ENCODE measurements at places on chromosomes 1 and 21.
A peak's percentile ranks its signal among the peaks of the same experiment; 100 is the strongest.

DNA sequence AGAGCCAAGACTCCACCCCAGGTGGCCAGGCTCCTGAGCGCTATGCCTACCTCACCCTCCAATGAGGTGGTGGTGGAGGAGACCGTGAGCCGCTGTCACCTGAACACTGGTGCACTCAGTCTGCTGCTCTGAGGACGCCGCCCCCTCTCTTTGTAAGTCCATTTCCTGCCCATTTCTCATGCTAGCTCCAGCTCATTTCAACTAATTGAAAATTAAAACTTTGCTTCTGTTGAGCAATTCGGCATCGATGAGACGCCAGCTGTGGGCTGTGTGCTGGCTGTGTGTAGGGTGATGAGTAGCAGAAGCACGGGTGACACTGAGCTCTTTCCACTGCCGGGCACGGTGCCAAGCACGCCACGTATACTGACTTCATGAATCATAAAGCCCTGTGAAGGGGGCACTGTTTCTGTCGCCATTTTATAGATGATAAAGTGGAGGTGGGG, 11.2 kb downstream of the TNFRSF1B start:
- DNase-seq: no peak

DNA sequence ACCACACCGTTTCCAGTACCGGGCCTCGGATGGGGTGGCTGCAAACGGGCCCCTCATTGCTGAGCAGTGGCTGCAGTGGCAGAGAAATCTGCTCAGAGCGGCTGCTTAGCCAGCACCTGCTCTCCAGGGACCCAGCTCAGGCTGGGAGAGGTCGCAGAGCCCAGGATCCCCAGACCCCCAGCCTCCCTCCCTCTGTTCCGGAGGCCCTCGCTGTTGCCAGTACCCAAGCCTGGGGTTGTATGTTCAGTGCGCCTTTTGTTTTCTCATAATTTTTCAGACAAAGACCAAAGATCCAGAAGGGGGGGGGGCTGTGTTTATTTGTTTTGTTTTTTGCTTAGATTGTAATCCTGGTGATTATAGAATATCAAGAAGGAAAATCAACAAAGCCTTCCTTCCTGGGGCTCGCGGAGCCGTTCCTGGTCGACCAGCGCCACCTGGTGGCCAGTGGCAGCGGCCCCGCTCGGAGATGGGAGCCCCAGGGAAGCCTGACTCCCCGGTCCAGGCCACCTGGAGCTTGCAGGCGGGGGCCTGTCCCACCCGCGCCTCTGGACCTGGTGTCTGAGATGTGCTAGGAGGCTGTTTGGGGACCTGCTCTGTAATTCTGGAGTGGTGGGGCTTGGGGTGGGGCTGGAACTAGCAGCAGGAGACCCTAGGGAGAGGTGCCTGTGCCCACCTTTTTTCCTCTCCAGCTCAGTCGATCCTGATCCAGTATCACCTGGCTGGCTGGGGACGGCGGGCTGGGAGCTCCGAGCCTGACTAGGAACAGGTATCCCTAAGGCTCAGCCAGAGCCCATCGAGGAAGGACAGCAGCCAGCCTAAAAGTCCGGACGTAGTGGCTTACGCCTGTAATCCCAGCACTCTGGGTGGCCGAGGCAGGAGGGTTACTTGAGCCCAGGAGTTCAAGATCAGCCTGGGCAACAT, 123.9 kb upstream of the VAMP3 start:
- no peak for DNase-seq

- DNase-seq: no peak
Observed at GRCh38 chr1:198472119-198472518, 68.4 kb downstream of the ATP6V1G3 start.

DNA sequence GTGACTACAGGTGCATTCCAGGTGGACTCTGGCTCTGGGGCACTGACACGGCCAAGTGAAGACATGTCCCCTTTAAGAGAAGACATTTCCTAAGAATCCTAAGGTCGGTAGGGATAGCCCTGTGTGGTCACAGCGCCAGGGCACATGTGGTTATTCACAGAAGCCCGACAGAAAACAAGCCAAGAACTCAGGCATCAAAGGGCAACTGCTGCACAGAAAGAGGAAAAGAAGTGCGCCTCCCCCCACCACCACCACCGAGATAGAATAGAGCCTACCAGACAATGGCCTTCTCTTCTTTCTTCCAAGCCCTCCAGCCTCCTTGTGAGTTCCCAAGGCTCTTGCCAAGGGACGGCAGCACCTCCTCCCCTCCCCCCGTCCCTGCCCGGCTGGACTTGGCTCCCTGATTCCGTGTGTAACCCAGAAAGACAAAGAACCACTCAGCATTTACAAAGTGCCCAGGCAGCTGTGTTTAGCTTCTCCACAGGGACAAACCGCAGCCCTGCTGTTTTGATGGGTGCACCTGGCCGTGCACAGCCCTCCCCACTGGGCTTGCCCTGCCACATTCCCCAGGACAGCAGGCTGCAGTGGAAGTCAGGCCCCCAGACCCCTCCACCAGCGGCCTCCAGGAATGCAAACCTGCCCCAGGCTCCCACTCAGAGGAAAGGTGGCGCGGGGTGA, 30.2 kb downstream of the TMPRSS2 start:
- DNase-seq: no peak

DNA sequence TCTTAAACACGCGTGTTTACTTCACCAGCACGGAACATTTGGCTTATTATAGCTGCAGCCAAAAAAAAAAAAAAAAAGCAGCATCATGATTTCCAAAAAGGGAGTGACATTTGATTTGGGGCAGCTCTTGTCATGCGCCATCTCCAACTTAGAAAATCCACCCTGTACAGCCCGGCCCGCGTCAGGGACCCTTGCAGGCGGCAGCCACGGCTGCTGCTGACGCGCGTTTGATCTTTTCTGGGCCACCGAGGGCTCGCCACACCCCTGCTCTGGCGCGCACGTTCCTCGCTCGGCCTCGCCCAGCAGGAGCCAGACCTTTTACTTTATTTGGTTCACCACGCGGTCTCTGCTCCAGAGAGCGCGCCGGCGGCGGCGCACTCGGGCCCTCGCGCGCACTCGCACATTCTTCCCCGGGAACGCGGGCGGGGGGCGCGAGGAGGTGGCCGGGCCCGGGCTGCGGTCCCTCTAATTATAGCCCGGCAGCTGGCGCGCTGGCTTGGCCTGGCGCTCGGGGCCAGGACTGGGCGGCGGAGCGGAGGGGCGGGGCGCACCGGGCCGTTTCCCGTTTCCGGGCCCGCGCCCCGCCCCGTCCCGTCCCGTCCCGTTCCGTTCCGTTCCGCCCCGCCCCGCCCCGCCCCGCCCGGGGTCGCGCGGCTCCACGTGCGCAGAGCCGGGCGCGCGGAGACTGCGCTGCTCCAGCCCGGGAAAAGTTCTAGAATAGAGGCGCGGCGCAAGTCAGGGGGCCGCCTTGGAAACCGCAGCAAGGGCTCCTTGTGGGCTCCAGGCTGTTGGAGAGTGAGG, 10.2 kb downstream of the IRF2BP2 start:
- DNase-seq: peak; percentile 75

- DNase-seq: no peak
Observed at GRCh38 chr1:15757575-15758342, 836 bp upstream of the FBLIM1 start.

DNA sequence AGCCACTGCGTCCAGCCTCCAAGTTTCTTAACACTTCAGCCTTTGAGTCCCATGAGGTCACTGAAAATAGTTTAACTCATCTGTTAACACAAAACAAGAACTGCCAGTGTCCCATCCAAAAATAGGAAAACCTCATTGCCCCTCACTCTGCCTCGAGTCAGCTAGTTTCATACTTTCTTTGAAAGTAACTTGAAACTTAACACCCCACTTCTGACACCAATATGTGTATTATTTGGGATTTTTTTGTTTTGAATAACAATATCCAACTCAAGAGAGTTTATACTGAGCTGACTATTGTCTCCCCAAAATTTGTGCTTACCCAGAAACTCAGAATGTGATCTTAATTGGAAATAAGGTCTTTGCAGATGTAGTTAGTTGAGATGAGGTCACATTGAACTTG, 16.9 kb upstream of the PIK3CD start:
- DNase-seq: no peak

DNA sequence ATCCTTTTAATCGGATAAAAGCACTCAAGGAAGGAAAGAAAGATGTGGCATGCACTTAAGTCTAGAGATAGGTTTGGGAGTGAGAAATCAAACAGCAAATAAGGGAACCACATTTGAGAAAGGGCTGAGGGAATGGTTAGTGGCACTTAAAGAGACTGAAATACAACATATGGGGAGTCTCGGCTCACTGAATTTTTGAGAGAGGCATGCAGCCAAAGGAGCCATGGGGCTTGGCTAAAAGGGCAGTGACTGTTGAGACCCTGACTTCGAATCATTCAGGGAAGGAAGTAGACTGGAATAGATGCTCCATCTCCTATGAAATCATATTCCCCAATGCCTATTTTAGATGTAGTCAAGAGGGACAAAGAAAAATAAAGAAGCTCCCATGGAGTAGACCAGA, 58.3 kb upstream of the HAO2 start:
- DNase-seq: no peak

- no peak for DNase-seq
Observed at GRCh38 chr1:89753761-89754160, 67.1 kb upstream of the LRRC8D start.

DNA sequence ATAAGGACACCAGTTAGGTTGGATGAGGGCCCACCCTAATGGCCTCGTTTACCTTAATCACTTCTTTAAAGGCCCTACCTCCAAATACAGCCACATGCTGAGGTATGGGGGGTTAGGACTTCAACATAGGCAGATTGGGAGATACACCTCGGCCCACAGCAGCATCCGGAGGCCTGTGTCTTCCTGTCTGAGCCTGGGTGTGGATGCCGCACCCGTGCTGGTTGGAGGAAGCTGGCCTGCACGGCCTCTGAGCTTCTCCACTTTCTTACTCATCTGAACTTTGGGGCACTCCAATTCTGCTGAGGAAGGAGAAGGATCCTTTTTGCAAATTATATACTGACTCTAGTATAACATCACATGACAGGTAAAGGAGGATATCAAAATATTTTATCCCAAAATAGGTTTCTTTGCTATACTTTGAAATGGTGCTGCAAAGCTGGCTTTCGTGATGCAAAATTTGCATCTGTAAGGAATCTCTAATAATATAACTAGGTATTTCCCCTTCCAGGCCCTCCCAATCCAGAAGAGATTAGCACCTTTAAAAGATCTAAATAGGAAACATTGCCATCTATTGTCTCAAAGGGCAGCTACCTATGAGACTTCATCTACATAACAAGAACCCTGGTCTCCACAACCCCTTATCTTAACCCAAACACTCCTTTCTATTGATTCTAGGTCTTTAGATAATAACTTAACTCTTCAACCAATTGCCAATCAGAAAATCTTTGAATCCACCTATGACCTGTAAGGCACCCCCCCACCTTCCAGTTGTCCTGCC, 247.6 kb downstream of the KCNJ6 start:
- no peak for DNase-seq

DNA sequence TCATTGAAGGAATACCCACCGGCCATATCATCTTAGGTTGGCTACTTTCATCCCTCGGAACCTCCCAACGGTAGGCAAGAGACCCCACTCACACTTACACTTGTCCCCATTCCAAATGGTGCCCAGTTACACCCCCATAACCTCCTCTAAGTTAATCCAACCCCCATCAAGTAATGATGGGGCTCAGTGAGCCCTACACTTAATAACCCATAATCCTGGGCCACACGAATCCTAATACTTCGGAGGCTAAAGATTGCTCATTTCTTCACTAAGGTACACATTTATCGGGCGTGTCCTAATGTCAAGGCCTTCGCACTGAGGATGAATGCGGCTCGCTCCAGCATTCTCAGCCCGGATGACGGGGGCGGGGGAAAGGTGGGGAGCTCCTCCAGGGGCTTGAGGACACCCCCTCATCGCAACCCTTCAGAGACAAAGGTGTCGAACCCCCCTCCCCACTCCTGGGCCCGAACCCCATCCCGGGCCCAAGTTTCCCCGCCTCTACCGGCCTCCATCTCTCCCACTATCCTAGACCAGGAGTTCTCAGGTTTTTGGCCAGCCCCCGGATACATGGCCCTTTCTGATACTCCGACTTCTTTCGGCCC, 435 bp downstream of the ILF2 start:
- no peak for DNase-seq

DNA sequence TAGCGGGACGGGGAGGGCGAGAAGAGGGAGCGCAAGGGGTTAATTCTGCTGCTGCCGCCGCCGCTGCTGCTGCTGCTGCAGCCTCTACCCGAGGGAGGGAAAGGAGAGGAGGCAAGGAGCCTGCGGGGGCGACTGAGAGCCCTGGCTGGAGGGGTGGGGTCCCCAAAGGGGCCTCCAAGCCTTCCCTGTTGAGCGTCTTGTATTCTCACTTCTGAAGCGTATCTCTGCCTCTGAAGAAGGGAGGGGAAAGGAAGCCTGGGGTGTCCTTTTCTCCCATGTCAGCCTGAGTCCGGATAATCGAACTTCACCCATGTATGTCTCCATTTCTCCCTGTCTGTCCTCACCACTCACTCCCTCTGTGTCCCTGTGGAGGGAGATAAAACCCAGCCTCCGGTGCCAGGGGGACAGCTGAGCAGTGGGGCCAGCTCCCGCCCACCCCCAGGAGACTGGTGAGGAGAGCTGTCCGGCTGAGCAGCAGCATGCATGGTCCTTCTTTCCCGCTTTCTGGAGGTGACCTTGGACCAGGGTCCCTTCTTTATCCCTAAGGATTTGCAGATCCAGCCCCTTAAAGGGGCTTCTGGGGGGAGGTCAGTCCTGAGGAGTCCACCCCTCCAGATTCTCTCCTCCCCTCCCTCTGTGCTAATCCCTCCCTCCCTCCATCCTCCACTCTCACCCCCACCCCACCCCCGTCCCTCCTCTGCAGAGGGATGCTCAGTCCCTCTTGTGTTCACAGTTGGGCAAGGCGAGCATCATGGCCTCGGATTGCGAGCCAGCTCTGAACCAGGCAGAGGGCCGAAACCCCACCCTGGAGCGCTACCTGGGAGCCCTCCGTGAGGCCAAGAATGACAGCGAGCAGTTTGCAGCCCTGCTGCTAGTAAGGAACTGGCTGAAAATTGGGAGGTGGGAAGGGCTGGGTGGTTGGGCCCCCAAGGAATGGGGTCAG, 1.0 kb downstream of the NCDN start:
- no peak for DNase-seq

- no peak for DNase-seq
Observed at GRCh38 chr21:16577975-16578374, 848.2 kb downstream of the USP25 start.

GRCh38 chr1:69312055-69312732, 255.5 kb upstream of the LRRC7 start:
- no peak for DNase-seq

GRCh38 chr1:175792136-175792535, 48.7 kb upstream of the TNR start:
- no peak for DNase-seq

GRCh38 chr1:110123224-110123623, 11.0 kb downstream of the UBL4B start:
- no peak for DNase-seq

- DNase-seq: no peak
Observed at GRCh38 chr1:9890224-9890731, 19.8 kb downstream of the CTNNBIP1 start.

DNA sequence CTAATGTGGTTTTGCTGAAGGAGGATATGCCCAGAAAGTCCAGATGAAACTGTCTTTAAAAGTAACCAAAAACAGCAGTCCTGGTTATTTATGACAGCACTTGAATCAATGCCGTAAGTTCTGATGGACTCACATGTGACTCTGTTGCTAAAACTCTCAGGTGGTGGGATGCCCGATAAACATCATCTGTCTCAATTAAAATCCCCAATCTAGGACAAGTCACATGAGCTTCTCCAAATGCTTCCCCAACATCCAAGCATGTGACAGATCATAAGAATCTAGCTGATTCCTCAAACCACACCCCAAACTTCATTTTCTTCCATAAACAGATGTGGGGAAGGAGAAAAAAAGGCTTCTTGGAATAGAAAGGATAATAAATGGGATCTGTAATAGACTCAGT, 786 bp upstream of the CTSK start:
- no peak for DNase-seq

- no peak for DNase-seq
Observed at GRCh38 chr1:11882814-11883538, 24.2 kb upstream of the NPPB start.

- no peak for DNase-seq
Observed at GRCh38 chr1:109732390-109732881, 8.4 kb downstream of the GSTM3 start.
